ENCODE measurements at places on chromosomes 6 and 20.

DNA sequence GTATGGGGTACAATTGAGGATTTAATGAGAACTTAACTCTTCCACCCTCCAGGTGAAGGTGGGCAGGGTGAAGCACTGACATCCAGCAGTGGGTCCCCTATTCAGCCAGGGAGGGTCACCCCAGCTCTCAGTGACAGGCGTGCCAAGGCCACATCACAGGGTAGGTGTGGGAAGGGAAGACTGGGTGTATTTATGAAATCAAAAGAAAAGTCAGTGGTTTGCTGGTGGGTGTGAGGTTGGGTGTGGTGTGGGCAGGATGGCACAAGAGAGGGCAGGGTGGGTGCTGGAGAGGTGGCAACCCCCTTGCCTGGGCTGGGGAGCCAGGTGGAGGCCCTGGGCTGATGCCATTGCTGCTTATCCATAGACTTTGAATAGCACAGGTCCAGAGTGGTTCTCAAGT is 16.6 kb downstream of the SYNDIG1 start:
- DNase-seq = no peak

- DNase-seq = no peak
Observed at GRCh38 chr6:24931718-24932691, 3.8 kb downstream of the RIPOR2 start.

DNA sequence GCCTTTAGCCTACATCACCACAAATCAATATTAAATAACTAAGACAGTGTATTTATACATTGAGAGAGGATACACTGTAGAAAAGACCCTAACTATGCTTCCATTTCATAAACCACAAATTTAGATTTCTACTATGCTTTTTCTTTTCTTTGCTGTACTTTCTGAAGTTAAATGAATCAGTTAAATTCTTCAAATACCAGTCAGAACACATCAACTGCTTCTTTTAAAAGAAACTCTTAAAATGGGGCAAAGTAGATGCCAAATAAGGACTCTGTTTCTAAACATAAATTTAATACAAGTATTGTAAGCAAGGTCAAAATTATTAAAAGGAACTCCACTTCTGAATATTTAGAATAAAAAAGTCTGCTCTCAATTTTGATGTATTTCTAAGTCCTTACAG is 76.9 kb downstream of the GMDS start:
- DNase-seq = no peak

DNA sequence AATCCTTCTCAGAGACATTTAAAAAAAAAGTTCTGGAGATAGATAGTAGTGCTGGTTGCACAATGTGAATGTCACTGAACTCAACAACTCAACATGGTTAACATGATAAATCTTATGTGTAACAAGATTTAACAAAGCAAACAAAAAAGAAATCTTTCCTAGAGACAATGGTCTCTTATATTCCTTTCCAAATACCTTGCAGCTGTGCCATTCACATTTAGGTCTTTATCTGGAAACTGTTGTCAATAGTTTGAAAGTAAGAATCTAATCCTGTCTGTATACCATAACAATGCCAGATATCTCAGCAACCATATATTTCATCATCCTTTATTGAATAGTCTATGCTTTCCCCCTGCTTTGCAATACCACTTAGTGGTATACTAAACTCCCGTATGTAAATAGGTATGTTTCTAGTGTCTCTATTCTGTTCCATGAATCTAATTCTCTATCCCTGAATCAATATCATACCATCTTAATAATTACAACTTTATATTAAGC is 2.1 kb downstream of the SERAC1 start:
- no peak for DNase-seq

DNA sequence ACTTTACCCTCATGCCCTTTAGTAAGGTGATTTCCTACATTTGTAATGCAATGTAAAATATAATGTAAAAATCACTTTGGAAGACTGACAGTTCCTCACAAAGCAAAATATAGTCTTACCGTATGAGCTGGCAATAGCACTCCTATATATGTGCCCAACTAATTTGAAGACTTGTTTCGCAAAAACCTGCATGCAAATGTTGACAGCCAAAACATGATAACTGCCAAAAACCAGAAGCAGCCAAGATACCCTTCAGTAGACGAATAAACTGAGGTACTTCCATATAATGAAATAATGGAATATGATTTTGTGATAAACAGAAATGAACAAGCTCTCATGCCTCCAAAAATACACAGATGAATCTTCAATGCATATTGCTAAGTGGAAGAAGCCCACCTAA is 13.6 kb downstream of the AURKA start:
- DNase-seq = no peak

DNA sequence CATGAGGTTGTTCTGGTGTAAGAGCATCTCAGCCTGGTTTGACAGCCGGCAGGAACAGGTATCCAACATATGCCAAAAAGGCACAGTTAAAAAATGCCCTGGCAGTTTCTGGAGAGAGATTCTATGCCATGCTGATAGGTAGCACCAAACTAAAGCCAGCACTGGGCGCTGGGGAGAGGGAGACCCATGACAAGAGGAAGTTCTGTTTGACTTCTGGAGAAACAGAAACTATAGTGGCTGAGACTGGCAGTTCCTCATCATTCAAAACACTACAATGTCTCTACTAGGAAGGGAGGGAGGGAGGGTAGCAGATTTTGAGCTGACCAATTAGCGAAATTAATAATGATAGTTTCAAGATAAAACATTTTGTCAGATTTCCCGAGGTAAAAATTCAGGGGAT is 174.1 kb downstream of the ADAT2 start:
- no peak for DNase-seq

DNA sequence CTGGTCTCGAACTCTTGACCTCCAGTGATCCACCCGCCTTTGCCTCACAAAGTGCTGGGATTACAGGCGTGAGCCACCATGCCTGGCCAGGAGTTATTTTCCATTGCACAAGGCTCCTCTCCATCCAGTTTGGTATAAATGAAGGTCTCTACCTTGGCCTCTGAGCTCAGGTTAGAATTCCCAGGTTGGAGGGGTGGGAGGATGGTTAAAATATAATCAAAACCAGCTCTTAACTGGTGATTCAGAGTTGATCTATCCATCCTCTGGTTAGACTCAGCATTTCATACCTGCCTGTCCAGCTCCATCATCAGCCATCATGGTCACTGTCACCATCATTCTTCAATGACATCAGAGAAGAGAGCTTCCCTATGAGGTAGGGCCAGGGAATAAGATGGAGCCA is 2.6 kb upstream of the SLC22A7 start:
- DNase-seq = no peak

DNA sequence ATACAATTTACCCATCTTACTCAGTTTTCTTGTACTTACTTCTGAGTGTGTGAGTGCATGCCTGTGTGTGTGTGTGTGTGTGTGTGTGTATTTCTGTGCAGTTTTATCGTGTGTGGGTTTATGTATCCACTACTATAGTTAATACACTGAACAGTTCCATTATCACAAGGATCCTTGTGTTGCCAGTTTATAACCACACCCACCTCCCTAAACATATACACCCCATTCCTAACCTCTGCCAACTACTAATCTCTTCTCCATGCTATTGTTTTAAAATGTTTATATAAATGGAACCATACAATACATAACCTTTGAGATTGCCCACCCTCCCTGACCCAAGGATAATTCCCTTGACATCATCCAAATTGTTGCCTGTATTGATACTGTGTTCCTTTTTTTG is 18.7 kb downstream of the POFUT1 start:
- DNase-seq = no peak

- no peak for DNase-seq
Observed at GRCh38 chr6:45803071-45803470, 212.6 kb downstream of the CLIC5 start.

- DNase-seq = no peak
Observed at GRCh38 chr20:48172357-48172702, 387.0 kb upstream of the SULF2 start.

DNA sequence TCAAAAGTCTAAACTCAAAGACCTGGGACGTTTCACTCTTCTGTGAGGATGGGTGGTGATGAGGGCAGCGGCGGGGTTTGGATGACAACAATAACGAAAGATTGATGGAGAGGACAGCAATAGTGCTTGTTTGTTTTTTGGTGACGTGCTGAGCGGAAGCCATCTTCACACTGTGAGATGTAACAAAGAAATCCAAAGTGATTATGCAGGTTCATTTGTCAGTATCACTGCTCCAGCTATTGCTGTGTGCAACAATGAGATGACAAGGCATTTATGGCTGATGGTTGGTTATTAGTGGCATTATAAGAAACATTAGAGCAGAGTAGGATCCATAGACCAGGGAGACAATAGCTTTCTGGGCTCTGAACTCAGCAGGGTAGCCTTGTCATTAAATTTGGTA is 306.7 kb downstream of the RNF144B start:
- no peak for DNase-seq

GRCh38 chr6:166777096-166777630 is 150.1 kb upstream of the RPS6KA2 start:
- no peak for DNase-seq

- DNase-seq = no peak
Observed at GRCh38 chr20:20259533-20259932, 108.4 kb upstream of the INSM1 start.

DNA sequence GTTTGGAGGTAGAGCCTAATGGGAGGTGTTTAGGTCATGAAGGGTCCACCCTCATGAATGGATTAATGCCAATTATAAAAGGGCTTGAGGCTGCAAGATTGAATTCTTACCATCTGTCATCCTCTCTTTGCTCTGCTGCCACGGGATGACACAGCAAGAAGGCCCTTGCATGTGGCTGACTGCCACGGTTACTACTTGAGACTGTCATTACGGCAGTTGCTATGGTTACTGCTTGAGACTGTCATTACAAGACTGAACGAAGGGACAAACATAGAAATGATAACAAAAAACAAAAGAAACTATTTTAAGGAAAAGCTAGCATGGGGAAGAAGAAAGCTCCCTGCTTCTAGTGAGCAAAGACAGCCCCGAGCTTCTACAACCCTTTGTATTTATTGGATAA is 715.0 kb downstream of the TFAP2A start:
- DNase-seq = no peak

DNA sequence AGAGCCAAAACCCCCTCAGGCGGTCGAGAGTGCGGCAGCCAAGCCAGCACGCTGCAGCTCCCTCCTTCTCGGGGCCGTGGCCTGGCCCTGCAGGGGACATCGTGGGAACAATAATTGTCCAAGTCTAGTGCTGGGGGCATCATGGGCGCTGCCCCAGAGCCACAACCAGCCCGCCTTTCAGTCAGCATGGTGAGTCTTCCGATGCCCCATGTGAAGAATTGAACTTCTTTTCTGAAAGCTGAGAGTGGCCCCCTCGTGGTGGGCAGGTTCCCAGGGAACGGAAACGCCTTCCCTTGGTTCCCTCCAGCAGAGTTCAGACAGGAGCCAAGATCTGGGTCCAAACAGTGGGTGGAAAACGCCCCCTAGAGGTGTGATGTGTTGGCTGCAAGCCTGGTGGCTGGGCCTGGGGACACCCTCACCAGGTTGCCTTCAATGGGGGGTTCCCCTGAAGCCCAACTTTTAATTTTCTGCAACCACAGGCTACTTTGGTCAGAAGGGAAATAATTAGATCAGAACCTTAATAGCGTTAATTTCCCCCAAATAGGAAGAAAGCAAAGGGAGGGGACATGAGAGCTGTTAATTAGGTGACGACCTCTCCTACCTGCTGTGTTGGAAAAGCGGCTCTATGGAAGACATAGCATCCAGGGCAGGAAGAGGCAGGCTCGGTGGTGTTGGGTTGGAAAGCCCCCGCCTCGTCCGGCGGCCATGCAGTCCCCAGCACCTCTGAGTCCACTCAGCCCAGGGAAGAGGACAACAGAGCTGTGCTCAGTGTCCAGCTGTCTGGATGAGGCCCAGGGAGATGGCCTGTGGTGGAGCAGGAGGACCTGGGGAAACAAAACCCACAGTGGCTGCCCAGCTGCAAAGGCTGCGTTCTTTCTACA is 4.7 kb upstream of the MRGBP start:
- DNase-seq = peak; percentile 54

GRCh38 chr6:137043710-137044365 is 927 bp downstream of the IL20RA start:
- no peak for DNase-seq

DNA sequence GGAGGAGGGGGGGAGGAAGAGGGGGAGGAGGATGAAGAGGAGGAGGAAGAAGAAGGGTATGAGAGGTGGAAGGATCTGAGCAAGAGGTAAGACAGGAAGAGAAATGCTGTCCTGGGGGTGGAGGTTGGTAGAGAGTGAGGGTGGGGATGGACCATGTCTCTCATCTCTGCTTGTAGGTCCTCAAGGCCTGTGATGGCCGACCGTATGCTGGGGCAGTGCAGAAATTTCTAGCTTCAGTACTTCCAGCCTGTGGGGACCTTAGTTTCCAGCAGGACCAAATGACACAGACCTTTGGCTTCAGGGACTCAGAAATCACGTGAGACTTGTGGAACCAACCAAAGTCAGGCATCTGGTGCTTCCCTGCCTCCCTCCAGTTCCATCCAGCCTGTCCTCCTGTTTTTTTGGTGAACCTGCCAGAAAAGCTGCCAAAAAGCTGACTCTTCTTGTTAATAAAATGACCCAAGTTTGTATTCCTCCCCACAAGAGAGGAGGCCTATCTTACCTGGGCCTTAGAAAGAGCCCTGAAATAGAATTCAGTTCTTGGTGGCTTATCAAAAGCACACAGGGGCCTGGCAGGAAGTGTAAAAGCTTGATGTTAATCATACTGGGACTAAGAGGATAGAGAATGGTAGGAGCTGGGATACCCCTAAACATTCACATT is 2.5 kb upstream of the C4A start:
- no peak for DNase-seq

GRCh38 chr6:30657454-30657853 is 10.5 kb downstream of the C6orf136 start:
- no peak for DNase-seq

DNA sequence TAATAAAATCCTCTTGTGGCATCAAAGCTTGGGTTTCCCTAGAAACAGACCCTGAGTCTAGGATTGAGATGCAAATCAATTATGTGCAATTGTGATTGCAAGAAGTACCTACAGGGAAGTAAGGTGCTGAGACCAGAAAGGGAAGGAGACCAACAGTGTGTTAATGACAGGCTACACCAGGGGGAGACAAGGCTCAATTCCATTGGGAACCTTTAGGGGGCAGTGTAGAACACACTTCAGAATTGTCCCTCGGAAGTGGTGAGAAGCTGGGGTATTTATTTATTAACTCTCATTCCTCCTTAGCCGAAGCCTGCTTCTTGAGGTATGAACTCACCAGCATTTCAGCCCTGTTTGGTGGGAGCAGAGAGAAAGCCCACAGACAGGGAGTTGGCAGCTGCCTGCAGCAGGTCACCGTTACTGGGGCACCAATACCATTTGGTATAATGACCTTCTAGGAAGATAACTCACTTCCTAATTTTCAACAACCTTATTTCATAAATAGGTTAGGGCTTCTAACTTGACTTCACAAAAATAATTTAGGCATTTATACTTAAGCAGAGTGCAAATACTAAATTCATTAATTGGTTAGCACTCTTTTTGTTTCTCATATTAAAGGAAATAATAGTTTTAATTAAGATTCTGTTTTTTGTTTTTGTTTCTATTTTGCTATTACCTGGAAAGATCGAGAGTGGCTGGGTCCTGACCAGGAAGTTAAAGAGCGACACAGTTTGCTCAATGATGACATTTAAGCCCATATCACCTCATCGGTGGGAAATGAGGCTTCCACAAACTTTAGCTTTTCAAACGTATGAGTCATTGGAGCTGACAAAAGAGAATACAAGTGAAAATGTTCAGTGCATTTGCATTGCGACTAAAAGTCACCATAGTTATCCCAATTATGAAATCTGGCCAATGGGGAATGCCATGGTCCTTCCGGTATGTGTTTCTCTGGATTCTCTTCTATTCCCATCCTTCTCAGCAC is 94.8 kb downstream of the BTBD3 start:
- no peak for DNase-seq

All from CD4-positive, alpha-beta T cell (primary cell).